ENCODE measurements at places on chromosomes 2 and 18. TPM values are rescaled to one million over a fixed set of nuclear protein-coding genes. Genes with fewer than 3 reads are reported as not detected.

Gene SP110
- total RNA-seq, result 32.1 TPM

Gene CTNNA2
- total RNA-seq, result not detected

Gene ALPP
- total RNA-seq, result not detected

Gene CRYGC
- not detected for total RNA-seq

Gene THOC1
- total RNA-seq, result 32.3 TPM

Gene ALLC
- not detected for total RNA-seq

Gene DLX2
- 1.4 TPM for total RNA-seq

Measured in foreskin keratinocyte (primary cell).